ENCODE measurements at places on chromosomes 5 and 9.

- no peak for DNase-seq
Observed at GRCh38 chr9:126347911-126348760, 21.5 kb downstream of the MVB12B start.

DNA sequence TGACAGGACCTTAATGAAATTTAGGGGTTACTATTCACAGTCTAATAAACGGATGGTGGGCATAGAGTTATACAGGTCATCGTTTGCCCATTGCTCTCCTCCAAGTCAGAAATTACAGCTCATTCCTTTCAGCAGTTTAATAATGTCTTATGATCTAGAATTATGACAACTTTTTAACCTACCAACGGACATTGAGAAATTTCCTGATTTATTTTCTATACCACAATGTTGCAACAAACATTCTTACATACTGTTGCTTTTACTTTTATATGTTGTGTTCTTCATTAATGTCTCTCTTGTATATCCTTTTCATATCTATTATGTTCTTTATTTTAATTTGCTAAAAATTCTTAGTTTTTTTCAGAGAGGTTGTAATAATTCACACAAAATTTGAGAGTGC is 152.8 kb upstream of the PRLR start:
- DNase-seq: peak; percentile 28

- peak; percentile 22 for DNase-seq
Observed at GRCh38 chr5:115855959-115856358, 14.2 kb downstream of the AP3S1 start.

GRCh38 chr9:106745457-106745856 is 117.5 kb upstream of the ZNF462 start:
- no peak for DNase-seq

DNA sequence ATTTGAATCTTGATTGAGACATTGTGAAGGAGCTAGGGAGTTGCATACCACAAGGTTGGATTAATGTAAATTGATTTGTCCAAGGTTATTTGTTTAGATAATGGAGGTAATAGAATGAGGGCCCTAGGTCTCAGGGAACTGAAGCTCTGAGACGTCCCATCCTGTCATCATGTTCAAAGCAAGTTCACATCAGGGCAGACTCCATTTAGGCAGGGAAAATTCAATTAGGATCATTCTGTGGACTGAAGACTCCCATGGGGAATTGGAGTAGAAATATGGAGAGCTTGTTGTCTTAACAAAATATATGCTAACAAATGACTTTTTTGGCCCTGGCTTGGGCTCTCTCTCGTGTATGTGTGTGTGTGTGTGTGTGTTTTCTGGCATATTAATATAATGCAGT is 722.0 kb upstream of the ADAMTS16 start:
- no peak for DNase-seq

- no peak for DNase-seq
Observed at GRCh38 chr5:61669531-61669930, 337.5 kb downstream of the ZSWIM6 start.

GRCh38 chr5:10556893-10557746 is 6.8 kb upstream of the ANKRD33B start:
- DNase-seq: no peak

GRCh38 chr5:155254399-155254798 is 240.8 kb downstream of the KIF4B start:
- DNase-seq: no peak

DNA sequence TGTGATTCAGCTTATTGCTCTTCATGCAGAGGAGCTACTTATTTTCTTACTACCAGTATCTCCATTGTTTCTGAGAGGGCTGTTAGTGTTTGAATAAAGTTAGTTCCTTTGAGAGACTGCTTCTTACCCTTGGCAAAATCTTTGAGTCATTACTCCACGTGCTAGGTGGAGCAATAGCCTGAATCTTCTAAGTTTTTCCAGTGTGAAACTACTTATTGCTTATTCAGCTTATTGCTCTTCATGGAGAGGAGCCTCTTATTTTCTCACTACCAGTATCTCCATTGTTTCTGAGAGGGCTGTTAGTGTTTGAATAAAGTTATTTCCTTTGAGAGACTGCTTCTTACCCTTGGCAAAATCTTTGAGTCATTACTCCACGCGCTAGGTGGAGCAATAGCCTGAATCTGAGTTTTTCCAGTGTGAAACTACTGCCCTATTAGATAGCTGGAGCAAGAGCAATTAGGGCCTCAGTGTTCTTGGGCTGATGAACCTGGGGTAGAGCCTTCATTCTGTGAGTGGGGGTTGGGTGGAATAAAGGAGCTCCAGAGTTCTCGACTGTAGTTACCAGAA is 41.9 kb downstream of the GPBP1 start:
- no peak for DNase-seq

DNA sequence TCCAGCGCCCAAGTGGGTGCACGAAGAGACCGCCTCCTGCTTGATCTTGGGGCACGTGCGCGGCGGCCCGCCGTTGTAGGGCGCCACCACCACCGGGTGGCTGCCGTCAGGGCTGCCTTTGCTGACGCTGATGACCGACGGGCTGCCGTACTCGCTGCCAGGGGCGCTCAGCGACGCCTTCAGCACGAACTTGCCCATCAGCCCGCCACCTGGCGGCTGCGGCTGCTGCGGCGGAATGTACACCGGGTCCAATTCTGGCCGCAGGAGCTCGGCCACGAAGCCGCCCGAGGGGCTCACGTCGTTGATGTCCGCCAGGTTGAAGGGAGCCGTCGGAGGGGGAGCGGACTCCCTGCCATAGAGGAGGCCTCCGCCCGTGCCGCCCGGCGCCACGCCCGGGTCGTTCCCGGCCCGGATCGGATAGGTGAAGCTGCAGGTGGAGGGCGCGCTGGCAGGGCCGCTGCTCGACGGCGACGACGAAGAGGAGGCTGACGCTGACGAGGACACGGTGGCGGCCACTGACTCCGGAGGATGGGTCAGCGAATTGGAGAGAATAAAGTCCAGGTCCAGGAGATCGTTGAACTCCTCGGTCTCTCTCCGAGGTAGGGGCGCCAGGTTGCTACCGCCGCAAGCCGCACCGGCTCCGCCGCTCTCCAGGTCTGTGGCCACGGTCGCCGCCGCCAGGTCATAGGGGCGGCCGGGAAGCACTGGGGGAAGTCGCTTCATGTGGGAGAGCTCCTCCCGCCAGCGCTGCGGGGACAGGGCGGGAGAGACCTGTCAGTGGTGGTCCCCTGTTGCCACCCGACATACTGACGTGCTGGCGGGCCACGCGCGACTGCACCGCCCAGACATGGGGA is 1.8 kb downstream of the KLF4 start:
- peak; percentile 51 for DNase-seq

GRCh38 chr5:36444582-36445418 is 143.1 kb upstream of the RANBP3L start:
- no peak for DNase-seq

DNA sequence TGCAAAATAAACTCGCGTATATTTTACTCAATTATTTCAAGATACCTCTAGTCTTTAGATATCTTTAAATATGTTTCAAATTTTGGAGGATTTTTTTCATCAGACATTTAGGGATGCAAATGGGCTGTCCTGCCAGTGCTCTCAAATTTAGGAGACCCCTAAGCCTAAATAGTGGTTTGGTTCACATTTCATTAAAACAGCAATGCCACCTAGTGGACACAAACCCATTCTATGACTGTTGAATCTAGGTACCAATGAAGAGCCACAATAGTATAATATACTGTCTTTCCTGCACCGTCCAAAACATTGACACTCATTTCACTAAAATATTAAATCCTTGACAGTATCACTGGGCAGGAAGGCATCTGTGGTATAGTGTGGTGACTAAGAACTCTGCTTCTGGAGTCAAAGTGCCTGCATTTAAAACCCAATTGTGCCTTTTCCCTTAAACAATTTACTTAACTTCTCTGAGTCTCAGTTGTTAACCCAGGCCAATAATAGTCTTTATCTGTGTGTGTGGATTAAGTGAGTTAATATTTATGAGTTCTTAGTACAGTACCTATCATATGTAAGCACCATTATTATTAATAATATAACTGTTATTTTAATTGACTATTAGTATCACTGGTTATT is 148.0 kb downstream of the RORB start:
- DNase-seq: no peak

DNA sequence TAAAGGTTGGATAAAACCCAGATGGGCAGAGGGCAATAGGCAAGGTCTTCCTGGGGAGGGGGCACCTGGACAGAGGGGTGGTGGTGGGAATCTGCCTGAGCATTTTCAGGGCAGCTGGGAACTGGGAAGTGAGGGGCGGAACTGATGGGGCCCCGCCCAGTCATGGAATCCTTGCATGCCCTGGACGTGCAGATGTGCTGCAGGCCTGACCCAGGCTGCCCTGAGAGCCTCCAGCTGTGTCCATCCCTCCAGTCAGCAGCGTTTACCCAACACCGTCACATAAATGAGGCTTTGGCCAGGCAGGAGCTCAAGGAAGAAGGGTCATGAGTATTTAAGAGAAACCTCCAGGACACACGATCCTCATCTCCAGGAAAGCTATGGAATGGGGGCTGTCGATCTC is 70.3 kb downstream of the DAB2IP start:
- DNase-seq: no peak

GRCh38 chr5:157342822-157343402 is 77.0 kb downstream of the CYFIP2 start:
- peak; percentile 6 for DNase-seq

- DNase-seq: no peak
Observed at GRCh38 chr9:23538067-23538402, 288.0 kb downstream of the ELAVL2 start.

- no peak for DNase-seq
Observed at GRCh38 chr9:137556069-137556838, 4.6 kb downstream of the MRPL41 start.

- DNase-seq: no peak
Observed at GRCh38 chr5:110865400-110866094, 126.7 kb downstream of the SLC25A46 start.

DNA sequence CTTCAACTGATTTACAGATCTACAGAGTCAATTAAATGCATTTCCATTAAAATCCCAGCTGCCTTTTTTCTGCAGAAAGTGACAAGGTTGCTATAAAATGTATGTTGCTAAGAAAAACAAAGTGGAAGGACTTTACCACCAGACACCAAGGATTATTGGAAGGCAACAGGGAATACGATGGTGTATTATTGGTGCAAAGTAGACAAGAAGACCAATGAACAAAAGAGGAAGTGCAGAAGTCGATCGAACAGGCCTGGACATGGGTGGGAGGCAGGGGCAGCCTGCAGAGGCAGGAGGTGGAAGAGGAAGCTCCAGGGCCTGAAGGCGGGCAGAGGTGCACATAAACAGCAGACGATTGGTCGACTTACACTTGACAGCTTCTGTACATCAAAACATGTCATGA is 10.6 kb upstream of the SLC6A19 start:
- DNase-seq: no peak

- no peak for DNase-seq
Observed at GRCh38 chr5:101897914-101898313, 398.2 kb downstream of the SLCO4C1 start.

- DNase-seq: no peak
Observed at GRCh38 chr9:109107402-109108240, 12.1 kb downstream of the TMEM245 start.

- no peak for DNase-seq
Observed at GRCh38 chr5:56656846-56657726, 158.3 kb upstream of the MAP3K1 start.

DNA sequence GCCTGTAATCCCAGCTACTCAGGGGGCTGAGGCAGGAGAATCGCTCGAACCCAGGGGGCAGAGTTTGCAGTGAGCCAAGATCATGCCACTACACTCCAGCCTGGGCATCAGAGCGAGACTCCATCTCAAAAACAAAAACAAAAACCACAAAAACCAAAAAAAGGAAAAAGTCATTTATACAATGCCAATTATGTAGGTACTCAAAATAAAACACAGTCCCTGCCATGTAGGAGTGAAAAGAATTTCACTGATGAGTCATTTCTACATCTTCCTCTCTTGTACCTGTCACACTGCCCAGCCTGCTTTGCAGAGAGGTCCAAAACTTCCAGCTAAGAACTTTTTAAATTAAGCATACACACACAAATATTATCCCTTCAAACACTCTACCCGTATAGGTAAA is 215.8 kb downstream of the EPB41L4A start:
- no peak for DNase-seq

DNA sequence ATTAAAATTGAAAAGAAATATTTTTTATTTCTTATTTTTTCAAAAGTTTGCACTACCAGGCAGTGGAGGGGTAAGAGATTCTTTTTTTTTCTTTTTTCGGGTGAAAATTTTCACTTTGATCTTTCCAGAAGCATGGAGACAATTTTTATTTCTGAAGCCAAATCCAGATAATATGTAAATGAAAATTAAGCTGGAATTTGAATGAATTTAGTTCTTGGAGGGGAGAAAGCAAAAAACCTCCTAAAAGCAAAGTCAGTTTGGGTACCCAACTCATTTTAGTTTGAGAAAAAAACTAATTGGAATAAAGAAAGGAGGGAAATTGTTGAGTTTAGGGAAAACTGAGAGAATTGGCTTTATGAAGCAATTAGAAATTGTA is 872 bp downstream of the ZNF618 start:
- DNase-seq: no peak

GRCh38 chr5:167888393-167888792 is 403.1 kb upstream of the WWC1 start:
- DNase-seq: no peak

DNA sequence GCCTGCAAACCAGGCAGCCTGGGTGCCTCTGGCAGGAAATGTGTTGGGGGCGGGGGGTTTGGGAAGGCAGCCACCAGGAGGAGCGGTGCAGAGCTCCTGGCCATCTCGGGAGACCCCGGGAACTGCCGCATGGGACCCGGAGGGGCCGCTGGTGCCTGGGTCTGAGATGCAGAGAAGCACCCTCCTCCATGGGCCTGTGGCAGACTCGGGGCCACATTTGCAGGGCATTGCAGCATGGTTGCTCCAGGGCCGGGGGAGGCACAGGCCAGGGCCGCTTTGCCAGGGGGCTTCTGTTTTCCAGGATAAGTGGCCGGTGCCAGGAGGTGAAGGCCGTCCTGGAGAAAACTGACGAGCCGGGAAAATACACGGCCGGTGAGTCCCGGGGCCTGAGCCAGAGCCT is 1.7 kb downstream of the LCN1 start:
- no peak for DNase-seq

- DNase-seq: peak; percentile 77
Observed at GRCh38 chr5:10621832-10622231, 58.0 kb downstream of the ANKRD33B start.

DNA sequence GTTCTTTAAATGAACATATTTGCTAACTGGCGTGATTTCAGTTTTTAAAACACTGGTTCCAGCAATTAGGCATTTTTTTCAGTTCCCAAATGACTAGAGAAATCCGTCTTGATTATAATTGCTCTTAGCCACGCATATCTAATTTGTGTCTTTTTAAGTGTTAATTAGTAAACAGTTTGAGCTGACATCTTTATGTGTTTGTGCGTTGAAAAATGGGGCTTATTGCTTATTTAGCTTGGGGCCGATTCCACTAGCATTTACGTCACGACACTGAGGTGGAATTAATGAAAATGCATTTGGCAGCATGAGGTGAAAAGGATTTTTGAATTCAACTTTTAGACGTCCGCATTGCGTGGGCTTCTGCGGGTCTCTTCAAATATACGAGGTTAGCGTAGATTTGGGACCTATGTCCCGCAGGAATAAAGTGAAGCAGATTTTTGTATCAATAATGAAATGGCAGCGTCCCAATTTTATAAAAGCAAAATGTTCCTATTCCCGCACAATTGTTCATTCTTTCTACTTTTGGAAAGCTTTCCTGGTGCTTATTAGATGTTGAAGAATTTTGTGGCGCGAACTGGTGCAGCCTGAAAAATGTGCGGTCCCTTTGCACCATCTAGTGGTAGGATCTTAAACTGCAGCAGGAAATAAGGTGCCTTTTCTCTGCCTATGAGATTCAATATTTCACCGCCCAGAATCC is 122.7 kb upstream of the LMX1B start:
- peak; percentile 68 for DNase-seq
